ENCODE measurements at places on chromosomes 6 and 20.

GRCh38 chr6:38057994-38058393 lies 238.5 kb downstream of the ZFAND3 start:
- peak; percentile 62 for DNase-seq

DNA sequence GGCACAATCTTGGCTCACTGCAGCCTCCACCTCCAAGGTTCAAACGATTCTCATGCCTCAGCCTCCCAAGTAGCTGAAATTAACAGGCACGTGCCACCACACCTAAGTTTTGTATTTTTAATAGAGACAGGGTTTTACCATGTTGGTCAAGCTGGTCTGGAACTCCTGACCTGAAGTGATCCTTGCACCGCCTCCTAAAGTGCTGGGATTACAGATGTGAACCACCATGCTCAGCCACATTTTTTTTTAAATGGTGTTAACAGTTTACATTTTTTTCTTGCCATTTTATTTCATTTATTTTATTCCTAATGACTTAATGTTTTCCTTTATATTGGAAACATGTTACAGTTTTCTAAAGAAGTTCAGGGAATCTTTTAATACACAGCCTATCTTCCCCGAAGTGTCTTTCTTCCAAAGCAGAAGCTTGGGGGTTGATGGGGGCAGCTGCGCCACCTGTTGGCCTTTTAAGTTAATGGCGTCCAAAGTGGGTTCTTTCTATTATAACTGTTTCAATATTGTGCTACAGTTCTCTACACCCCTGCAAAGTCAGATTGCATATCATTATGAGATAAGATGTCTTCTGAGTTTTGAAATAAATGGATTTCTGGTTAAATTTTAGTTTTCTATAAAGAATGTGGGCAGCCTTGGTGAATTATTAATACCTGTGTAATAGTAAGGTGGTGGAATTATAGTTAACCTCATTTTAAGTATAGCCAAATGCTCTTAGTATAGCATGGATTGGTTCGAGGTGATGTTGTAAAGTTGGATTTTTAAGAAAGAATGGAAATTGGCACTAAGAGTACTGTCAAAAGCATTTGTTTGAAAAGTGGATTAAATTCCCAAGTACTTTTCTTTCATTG lies 42.0 kb upstream of the PLCG1 start:
- peak; percentile 34 for DNase-seq

DNA sequence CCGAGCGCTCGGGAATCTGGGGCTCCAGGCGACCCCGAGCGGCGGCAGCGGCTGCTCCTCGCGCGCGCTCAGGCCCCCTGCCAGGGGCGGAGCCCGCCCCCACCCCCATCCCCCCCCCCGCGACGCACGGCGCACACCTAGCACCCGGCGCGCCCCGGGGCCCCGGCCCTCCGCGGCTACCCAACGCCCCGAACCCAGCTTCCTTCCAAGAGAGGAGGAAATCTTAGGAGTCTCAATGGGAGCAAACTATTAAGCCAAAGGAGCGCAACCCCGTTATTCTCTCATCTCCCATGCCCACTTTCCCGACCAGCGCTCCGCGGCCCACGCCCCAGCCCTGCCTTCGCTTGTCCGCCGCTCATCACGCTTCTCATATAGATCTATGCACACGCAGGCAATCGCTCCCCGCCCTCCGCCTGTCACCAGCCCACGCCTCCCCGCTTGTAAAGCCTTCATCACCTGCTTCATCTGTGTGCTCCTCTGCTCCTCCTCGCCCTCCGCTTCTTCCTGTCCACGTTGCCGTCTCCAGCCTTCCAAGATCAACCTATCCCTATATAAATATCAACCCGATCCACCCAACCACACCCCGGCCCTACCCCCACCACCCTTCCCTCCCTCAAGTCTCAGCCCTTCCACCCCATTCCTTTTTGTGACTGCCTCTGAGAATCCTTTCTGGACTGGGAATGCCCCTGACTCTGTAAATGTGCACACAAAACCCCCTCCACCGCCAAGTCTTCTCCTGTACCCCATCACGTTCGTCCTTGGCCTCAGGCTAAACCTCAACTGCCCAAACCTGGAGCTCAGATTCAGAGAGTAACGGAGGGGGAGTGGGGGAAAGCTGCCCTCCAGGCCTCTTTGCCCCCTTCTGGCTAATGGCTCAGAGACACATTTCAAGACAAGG lies at the start of gene DLK2:
DLK2 (minus strand) TSS at position 18 of the 898 bp plus-strand sequence. CDS start 723 bp downstream, outside the sequence.
- DNase-seq = no peak

DNA sequence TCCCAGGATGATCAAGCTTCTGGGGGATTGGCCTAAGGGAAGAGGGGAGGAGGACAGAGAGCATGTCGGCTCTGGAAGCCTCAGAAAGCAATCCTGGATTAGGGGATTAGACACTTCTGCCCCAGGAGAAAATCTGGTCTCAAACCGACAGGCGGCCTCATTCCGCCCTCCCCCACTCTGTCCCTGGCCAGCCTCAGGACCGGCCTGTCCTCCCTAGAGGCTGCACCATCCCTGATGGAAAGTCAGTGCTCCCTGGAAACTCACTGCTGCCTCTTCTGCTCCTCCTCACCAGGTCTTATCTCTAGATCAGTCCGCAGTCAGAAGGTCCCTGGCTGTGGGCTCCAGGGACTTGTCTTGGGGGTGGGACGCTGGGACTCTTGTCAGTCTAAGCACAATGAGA lies 905 bp upstream of the SLC12A5 start:
- DNase-seq = no peak

- DNase-seq = no peak
Observed at GRCh38 chr6:71383476-71383875, 94.9 kb downstream of the OGFRL1 start.

DNA sequence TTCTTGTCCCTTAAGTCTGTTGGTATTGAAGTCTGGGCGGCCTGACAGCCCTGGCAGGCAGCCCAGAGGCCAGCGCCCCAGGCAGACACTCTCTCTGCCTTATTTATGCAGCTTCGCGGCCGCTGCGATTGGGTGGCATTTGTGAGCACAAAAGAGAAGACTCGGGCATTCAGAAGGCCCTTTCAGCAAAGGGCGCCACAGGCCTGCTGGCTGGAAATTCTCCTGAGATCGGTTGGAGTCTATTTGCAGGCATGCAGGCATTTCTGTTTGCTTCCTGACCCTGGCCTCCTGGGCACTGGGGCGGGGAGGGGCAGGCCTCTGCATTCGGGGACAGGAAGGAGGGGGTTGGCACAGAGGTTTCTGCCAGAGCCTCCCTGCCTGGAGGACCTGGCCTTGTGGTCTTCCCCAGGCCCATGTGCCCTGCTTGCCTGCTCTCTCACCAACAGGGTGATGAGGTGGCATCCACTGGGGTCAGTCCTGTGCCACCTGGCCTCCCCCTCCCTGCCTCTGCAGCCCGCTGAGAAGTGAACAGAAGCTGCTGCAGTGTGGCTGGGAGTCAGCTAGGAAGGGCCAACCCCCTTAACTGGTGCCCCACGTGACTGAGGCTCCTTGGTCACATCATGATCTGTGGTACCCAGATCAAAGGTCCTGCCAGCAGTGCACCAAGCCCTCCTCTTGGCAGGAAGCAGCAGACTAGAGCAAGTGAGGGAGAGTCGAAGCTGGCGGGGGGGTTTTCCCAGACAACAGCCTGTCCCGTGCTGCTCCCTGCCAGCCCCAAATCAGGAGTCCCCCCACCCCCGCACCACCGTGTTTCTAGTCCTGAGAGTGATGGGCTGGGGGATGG lies 16.6 kb upstream of the CCDC167 start:
- no peak for DNase-seq

DNA sequence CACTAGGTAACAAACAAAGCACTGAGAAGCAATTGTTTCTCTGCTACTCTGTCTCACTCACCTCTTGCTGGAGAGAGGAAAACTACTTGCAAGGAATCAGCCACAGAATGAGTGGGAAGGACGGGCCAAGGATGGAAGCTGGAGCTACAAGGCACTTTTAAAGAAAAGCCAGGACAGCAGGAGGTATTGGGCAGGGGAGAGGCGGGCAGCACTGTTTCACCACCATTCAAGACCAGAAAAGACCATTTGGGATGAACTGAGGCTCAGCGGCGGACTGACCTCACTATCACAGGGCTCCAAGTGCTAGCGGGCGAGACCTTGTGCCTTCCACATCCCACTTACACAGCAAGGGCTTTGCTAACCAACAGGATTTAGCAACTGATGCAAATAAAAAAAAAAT lies 137.4 kb downstream of the IPCEF1 start:
- DNase-seq = no peak

DNA sequence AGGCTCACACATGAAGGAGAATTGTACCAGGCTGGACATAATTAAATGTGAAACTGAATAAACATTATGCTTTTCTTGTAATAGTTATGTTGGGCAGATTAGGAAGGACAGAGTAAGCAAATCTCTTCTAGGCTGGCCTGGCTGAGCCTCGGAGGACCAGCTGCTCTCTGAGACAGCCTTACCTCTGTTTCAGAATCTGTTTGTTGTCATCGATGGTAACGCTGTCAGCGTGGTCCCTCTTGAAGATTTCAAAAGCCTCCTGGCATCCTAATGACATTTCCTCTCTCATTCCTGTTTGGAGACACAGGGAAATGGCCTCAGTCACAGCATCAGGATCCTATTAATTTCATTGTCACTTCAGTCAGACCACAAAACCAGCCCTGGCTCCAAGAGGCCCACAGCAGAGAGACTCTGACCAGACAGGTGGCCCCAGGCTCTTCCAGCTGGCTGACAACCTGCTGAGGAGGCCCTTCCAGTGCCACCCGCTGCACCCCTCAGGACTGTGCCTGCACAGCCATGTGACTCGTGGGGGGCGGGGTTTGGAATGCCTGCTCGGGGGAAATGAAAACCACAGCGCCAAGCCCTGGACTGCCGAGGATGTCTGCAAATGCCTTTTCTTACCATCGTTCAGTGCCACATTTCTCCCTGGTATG lies 108.5 kb upstream of the KCNK16 start:
- DNase-seq = no peak

DNA sequence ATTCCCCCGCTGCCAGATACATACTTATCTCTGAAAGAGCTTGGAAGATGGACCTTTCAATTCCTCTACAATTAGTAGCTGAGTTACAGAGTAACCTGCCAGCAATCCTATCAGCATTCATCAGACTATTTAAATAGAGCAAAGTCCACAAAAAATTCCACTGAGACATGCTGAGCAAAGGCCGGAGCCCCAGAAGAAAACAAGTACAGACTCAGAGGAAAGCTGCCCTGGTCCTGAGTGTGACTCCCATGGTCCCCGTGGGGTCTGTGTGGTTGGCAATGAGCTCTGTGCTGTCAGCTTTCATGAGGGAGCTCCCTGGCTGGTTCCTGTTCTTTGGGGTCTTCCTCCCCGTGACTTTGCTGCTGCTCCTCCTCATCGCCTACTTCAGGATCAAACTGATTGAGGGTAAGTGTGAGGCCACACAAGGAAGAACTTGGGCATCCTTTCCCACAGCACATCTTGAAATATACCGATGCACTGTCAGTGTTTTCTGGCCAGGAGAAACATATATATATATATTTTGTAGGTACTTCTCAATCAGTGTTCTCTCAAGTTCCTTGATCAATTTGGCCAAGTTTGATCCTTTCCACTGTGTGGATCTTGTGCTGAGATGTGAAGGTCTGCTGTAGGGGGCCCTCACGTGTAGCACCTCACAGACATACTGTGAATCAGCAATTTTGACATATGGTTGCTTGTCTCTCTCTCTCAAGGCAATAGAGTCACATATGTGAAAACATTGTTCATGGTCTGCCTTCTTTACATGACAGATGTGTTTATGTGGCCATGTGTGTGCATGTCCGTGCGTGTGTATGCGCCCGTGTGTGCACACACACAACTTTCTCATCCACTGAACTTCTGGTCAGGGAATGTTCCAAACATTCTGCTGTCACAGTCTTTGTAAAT lies at the start of gene SMLR1:
SMLR1 (plus strand) TSS at position 160 of the 903 bp plus-strand sequence; CDS start at position 168, 8 bp downstream.
- DNase-seq = no peak

DNA sequence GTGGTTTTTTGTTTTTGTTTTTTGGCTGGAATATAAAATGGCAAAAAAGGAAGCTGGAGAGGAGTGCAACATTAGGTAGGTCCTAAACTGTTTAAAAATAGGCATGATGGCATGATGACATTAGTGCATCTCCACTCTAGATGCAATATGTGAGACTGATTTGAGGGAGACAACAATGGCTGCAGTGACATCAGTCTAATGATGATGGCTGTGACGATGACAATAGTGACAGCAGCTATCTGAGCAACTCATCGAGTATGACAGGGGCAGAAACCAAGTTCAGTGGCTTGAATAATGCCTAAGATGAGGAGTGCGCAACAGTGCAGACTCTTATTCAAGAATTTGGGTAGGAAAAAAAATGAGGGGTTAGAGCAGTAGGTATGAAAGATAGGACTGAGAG lies 82.0 kb downstream of the HS3ST5 start:
- no peak for DNase-seq

DNA sequence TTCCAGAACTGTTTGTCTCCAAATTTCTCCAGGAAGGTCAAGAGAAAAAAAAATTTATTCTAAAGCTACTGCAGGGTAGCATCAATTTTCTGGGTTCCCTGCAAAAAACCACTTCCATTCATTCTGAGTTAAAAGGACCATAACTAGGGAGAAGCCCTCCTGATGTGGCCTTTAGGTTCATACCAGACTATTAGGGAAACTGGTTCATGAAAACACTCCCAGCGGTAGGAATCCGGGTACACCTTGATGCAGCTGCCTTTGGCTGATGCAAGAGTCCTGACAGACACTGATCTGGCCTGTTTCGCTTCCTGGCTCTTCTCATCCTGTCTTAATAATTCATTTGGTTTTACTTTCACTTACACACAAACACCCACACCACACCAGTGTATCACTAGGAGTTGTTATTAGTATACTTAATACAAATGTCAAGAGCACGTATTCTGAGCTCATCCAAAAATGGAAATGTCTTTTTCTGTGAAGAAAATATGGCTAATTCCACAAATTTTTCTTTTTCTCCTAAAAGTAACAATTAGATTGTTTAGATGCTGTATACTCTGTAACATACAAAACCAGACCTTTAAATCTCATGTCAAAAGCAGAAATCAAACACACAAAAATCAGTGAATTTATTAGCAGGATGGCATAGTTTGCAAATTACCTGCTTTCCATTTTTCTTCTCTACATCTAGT lies 38.4 kb upstream of the ARHGAP18 start:
- peak; percentile 70 for DNase-seq

DNA sequence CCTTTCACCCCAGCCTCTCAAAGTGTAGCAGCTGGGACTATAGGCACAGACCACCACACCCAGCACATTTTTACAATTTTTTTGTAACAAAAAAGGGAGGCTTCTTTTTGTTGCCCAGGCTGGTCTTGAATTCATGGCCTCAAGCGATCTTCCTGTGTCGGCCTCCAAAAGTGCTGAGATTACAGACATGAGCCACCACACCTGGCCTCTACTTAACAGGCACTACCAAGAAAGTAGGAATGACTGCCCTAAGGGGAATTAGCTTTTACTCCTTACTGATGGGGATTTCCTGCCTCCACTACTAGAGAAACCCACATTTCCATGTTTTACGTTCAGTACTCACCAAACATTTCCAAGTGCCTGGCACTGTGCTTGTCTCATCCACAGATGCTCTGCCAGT lies 109.6 kb downstream of the CARMIL1 start:
- no peak for DNase-seq

GRCh38 chr6:107633680-107634323 lies 143.9 kb downstream of the SOBP start:
- DNase-seq = no peak
